Stimulated activated CD8-positive, alpha-beta memory T cell treated with anti-CD3 and anti-CD28 coated beads, Interleukin-2, amount 100 ng/mL, for 48 hours (primary cell): ENCODE measurements at places on chromosomes 1 and 21.

GRCh38 chr1:24905355-24905978, 24.6 kb downstream of the RUNX3 start:
- DNase-seq, result no peak

- DNase-seq, result no peak
Measured at GRCh38 chr21:21101911-21102310, 103.7 kb downstream of the NCAM2 start.

- no peak for DNase-seq
Measured at GRCh38 chr21:41402231-41402630, 23.8 kb upstream of the MX1 start.

GRCh38 chr1:66739401-66740157, 12.7 kb upstream of the DYNLT5 start:
- DNase-seq, result no peak
